ENCODE measurements at places on chromosomes 7 and 10.

- peaks cover 9% of the 10 kb centered on the region for H3K4me1 ChIP-seq
- H3K4me3 ChIP-seq, result no peak overlapping the region
- H3K27me3 ChIP-seq, result no peaks in the 10 kb centered on the region
- no peaks in the 10 kb centered on the region for H3K36me3 ChIP-seq
- DNase-seq, result no peak
- no peak overlapping the region for H3K27ac ChIP-seq
These were observed 73.5 kb downstream of the RTKN2 start for GRCh38 chr10:62194924-62195674.

DNA sequence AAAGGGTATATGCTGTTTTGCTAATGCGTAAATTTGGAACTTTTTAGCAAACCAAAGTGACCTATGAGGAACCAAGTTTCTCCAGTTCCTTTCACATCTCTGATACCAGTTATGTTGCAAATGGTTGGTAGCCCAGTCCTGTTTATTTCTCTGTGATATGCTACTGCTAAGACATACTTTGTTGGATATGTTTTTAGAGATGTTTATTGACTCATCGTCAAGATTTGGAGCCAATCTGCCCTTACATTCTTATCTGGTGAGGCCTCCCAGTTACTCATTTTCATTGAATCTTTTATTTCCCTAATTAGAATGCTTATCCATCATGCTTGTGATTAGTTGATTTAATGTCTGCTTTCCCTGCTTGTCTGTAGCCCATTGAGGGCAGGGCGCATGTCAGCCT, 58.9 kb downstream of the LRGUK start:
- DNase-seq, result no peak
- H3K36me3 ChIP-seq, result no peaks in the 10 kb centered on the region
- H3K27me3 ChIP-seq, result no peaks in the 10 kb centered on the region

DNA sequence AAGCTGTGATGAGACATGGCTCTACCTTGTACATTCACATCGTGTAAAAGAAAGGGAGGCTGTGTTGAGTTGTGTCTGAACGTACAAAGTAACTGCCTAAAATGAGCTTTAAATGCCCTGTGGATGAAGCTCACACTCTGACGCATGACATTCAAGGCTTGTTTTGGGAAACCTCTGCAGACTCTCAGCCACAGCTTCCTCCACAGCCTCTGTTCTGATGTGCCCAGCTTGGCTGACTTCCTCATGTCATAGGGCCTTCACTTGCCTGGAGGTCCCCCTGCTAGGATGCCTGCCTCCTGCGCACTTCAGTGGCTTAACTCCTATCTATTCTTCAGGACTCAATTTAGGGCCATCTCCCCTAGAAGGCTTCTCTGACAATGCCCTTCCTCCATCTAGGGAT, 230.0 kb upstream of the HABP2 start:
- no peak overlapping the region for H3K27ac ChIP-seq
- DNase-seq, result no peak
- H3K27me3 ChIP-seq, result no peaks in the 10 kb centered on the region
- no peaks in the 10 kb centered on the region for H3K36me3 ChIP-seq
- H3K4me1 ChIP-seq, result peaks cover 18% of the 10 kb centered on the region
- no peak overlapping the region for H3K4me3 ChIP-seq

GRCh38 chr7:148356303-148356702, 234.3 kb upstream of the C7orf33 start:
- no peak for DNase-seq
- H3K27me3 ChIP-seq, result no peaks in the 10 kb centered on the region
- H3K27ac ChIP-seq, result no peak overlapping the region
- H3K4me3 ChIP-seq, result no peak overlapping the region
- no peaks in the 10 kb centered on the region for H3K36me3 ChIP-seq

DNA sequence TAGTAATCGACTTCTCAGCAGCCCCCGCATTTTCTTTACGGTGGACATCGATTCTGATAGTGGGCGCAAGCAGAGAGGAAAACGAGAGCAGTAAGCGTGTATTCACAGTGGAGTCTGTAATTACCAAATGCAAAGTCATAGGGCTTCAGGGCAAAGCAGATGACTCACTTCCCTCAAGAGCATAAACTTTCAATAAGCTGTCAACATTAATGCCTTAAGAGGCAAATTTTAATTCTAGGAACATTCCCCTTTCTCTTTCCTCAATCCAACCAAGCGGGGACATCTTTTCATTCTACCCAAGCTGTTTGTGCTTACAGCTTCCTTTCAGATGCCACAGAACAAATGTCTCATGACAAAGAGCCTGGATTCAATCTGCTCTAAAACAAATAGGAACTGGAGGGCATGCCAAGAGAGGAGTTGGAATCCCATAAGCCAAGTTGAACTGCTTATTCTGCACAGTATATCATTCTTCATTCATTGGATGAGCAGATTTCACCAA, 48.6 kb downstream of the MALSU1 start:
- H3K27me3 ChIP-seq, result no peaks in the 10 kb centered on the region
- H3K36me3 ChIP-seq, result no peaks in the 10 kb centered on the region
- no peak overlapping the region for H3K4me3 ChIP-seq
- no peak for DNase-seq
- H3K4me1 ChIP-seq, result no peaks in the 10 kb centered on the region

DNA sequence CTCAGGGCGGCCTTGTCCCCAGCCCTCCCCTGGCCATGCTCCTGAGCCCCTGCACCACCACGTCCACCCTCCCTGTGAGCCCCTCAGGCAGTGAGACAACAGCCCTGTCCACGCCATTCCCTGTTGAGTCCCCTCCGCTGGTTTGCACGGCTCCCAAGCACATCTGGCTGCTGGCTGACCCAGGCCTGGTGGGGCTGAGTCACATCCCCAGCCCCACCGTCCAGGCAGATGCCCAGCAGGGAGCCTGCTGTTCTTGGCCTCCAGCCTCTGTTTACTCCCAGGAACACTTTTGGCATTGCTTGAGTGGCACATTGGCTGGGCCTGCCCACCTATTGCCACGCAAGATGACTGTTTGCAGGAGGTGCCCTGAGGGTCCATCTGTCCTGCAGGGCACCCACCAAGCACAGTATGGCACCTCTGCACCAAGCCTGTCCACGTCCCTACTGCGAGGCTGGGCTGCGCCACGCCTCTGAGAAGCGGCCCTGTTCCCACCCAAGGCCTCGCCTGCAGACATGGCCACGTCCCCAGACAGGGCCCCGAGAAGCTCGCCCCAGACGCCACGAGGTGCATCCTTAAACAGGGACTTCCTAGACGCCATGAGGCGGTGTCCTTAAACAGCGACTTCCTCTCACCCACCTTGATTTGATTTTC, 48.4 kb upstream of the INPP5A start:
- no peaks in the 10 kb centered on the region for H3K27me3 ChIP-seq
- H3K4me3 ChIP-seq, result no peak overlapping the region
- DNase-seq, result no peak
- no peak overlapping the region for H3K27ac ChIP-seq
- no peaks in the 10 kb centered on the region for H3K36me3 ChIP-seq

- H3K4me3 ChIP-seq, result no peak overlapping the region
- no peaks in the 10 kb centered on the region for H3K4me1 ChIP-seq
- no peaks in the 10 kb centered on the region for H3K36me3 ChIP-seq
- DNase-seq, result no peak
- no peak overlapping the region for H3K27ac ChIP-seq
These were observed 348.5 kb upstream of the SHH start for GRCh38 chr7:156160811-156161210.

GRCh38 chr10:85927952-85928665, 438.5 kb downstream of the GRID1 start:
- no peak overlapping the region for H3K4me3 ChIP-seq
- no peak overlapping the region for H3K27ac ChIP-seq
- no peaks in the 10 kb centered on the region for H3K4me1 ChIP-seq
- DNase-seq, result no peak

GRCh38 chr7:51455086-51455485, 138.5 kb upstream of the COBL start:
- H3K27ac ChIP-seq, result no peak overlapping the region
- H3K4me1 ChIP-seq, result no peaks in the 10 kb centered on the region
- H3K4me3 ChIP-seq, result no peak overlapping the region
- no peak for DNase-seq

- DNase-seq, result no peak
- H3K36me3 ChIP-seq, result no peaks in the 10 kb centered on the region
- H3K27me3 ChIP-seq, result no peaks in the 10 kb centered on the region
- H3K4me1 ChIP-seq, result no peaks in the 10 kb centered on the region
- no peak overlapping the region for H3K27ac ChIP-seq
These were observed 118.3 kb downstream of the POU6F2 start for GRCh38 chr7:39095875-39096619.

DNA sequence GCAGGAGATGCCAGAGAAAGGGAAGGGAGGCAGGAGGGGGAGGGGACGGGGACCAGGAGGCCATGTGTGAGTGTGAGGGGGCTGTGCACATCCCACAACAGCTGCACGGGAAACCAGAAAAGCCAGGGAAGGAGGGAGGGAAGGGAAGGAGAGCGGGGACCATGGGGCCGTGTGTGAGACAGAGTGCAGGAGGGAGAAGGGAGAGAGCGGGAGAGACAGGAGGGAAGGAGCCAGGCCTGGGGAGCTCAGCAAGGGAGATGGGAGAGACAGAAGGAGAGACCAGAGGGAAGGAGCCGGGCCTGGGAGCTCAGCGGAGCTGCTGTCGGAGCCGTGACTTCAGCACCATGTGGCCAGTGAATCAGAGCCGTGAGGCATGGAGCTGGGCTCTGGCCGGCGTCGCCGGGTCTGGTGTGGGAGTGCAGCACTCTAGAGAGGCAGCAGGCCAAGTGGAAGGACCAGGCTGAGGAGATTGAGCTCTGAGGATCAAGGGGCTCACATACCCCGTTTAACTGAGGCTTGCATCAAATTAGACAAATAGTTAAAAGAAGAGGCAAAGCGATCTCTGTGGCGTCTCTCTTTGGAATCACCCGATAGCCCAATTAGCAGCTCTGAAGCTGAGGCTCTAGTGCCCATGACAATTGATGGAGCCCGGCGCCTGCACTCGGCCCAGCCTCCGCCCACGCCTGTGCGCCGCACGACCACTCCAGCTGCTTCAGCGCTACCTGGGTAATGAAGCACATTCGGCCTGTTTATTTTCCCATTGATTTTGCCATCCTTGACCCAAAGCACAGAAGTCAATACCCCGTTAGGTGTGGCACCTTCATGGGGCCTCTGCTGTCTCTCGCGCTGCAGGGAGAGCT, 150.4 kb downstream of the MAD1L1 start:
- H3K4me1 ChIP-seq, result no peaks in the 10 kb centered on the region
- no peaks in the 10 kb centered on the region for H3K36me3 ChIP-seq
- no peak overlapping the region for H3K4me3 ChIP-seq
- DNase-seq, result no peak

- H3K4me3 ChIP-seq, result no peak overlapping the region
- H3K27me3 ChIP-seq, result no peaks in the 10 kb centered on the region
- H3K4me1 ChIP-seq, result no peaks in the 10 kb centered on the region
These were observed 137.1 kb downstream of the ZNF365 start for GRCh38 chr10:62511238-62511637.

DNA sequence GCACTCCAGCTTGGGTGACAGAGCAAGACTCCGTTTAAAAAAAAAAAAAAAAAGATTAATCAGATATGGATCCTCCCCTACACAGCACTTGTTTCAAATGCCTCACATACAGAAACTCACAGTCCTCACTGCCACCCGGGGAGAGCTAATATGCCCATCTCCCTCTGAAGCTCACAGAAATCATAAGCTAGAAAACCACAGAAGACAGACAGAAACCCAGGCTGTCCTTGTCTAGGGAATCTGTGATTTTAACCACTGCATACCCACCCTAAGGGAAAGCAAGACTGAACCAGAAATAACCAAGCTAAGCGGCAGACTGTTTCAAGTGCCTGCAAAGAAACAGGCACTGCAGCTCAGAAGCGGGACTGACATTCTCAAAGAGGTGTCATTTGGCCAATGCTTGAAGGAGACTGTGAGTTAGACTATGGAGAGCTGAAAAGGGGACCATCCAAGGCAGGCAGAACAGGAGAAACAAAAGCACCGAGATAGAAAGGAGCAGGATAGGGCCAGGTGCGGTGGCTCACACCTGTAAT, 37.6 kb downstream of the SLC37A3 start:
- H3K4me1 ChIP-seq, result no peaks in the 10 kb centered on the region
- no peak overlapping the region for H3K4me3 ChIP-seq
- no peaks in the 10 kb centered on the region for H3K27me3 ChIP-seq
- DNase-seq, result no peak

- H3K27ac ChIP-seq, result no peak overlapping the region
- no peaks in the 10 kb centered on the region for H3K27me3 ChIP-seq
- no peak overlapping the region for H3K4me3 ChIP-seq
- no peaks in the 10 kb centered on the region for H3K36me3 ChIP-seq
These were observed 237.7 kb upstream of the TMEM72 start for GRCh38 chr10:44673245-44673983.

DNA sequence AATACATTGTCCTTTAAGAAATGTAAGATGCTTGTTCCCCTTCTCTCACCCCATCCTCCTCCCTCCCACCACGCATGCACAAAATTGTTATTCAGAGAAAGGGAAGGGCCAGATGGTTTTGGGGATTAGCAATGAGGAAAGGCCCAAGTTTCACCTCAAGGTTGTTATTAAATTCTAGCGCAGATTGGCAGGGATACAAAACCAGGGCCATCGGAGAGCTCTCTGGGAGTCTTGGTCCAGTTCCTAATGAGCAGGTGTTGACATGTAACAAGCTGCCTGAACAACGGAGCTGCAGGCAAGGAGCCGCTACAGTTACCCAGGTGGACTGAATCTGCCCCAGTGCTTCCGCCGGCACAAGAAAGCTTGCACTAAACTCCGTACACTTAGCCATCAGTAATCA, 9.7 kb upstream of the ANK3 start:
- H3K4me3 ChIP-seq, result no peak overlapping the region
- no peak overlapping the region for H3K27ac ChIP-seq
- DNase-seq, result no peak
- no peaks in the 10 kb centered on the region for H3K36me3 ChIP-seq
- peaks cover 18% of the 10 kb centered on the region for H3K4me1 ChIP-seq

DNA sequence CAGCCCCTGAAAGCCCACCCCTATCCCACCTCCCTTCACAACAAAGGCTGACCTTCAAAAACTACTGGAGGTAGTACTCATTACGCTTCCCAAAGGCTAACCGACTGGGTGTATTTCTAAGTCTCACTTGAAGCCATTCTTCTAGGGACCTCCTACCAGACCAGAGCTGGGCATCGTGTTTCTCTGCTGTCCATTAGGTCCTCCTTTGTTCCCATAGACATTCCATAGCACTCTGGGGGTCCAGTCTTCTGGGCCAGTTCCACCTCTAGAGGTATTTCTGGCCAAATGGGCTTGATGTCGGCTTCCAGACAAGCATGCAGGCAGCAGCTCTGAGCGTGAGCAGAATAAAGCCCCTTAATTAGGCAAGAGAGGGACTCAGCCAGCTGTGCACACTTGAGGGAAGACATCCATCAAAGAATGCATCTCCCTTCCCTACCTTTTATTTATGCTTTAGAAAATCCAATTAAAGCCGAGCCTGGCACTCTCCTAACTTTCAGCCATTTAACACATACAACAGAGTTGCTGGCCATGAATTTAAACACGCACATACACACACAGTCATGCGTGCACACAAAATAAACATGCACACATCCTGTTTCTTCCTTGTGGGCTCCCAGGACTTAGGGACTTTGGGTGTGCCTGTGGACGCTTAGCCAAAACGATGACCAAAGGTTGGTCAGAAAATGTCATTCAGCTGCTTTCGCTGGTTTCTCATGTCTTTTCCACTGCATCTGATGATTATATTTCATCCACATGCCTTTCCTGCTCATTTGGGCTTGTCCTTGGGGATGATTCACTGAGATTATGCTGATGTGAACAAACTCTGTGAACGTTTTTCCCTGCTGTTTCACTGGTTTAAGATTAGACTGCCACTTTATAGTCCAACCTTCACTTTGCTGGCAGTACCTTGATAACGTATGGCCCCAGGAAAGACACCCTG, 362.0 kb upstream of the NFE2L3 start:
- no peaks in the 10 kb centered on the region for H3K27me3 ChIP-seq
- no peak overlapping the region for H3K4me3 ChIP-seq
- H3K27ac ChIP-seq, result no peak overlapping the region
- H3K36me3 ChIP-seq, result no peaks in the 10 kb centered on the region
- DNase-seq, result no peak

Data from vagina (tissue), 2 donors.